Mesendoderm (in vitro differentiated cells): ENCODE measurements at places on chromosomes 16 and 17.

- no peak for DNase-seq
These were observed 100.1 kb downstream of the RAB11FIP4 start for GRCh38 chr17:31491376-31492131.

GRCh38 chr17:40301315-40301714 lies 7.7 kb upstream of the RARA start:
- DNase-seq: peak; percentile 70

- peak; percentile 70 for DNase-seq
These were observed 8.1 kb upstream of the NLRP1 start for GRCh38 chr17:5592382-5592781.

DNA sequence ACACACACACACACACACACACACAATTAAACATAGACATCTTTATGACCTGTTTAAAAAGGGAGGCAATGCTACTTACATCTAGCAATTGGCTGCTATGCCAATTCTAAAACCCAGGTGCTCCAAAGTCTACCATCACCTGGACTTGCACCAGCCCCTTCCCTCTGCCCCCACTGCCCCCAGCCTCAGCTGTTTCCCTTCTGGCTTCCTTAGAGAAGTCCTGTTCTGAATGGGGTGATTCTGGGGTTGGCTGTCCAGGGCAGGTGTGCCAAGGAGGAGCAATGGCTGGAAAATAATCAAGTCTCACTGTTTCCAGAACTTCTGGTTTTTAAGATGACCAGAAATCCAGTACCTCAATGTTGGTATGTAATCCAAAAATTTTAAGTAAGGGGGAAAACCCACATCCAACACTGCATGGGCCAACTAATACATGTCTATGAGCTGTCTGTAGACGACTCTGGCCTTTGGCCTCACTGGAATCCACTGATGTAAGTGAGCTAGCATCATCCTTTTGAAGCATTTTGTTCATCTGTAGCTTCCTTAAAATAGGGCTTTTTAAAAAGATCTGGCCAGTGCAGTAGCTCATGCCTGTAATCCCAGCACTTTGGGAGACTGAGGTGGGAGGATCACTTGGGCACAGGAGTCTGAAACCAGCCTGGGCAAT lies 2.1 kb downstream of the IFT20 start:
- no peak for DNase-seq

DNA sequence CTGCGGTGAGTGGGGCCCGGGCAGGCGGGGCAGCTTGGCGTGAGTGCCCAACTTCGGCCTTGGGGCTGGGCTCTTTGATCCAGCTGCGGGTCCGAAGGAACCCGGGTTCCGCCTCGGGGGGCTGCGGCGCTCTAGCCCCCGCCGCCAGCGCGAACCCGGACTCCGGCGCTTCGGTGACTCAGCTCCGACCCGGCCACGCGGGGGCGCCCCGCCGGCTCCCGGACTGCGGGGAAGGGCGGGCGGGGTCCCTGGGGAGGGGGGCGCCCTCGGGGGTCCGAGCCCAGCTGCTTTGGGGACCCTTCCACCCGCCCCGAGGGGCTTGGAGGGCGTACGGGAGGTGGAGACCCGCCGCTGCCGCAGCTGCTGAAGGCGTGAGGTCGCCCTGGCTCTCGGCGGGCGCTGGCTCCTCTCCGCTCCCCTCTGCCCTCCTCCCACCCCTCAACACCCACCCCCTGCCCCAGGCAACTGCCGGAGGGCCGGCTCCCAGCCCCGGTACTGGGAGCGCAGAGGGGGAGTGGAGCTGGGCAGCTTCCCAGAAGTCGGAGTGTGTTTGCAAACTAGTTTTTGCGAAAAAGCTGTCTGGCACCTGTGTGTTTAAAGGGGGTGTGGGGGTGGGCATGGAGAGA lies 516 bp downstream of the CPNE2 start:
- DNase-seq: peak; percentile 56

- DNase-seq: no peak
These were observed 24.2 kb downstream of the KRT25 start for GRCh38 chr17:40730970-40731369.

- DNase-seq: no peak
These were observed 8.6 kb downstream of the ARHGAP17 start for GRCh38 chr16:25006504-25007056.

DNA sequence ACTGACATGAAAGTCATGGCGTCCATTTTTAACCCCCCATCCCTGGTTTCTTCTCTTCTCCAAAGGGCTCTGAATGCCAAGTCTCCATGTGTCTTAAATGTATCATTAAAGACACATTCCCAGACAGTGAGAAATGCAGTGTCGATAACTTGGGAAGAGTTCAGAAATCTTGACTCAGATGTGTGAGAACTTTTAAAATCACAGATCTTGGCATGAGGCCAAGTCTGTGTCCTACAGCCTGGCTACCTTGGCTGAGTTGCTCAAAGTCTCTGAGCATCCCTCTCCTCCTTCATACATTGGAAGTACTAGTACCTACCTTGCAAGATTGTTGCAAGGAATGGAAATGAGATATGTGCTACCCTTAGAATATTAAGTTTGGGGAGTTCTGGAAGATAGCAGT lies 1046.5 kb upstream of the RBFOX1 start:
- DNase-seq: no peak

- DNase-seq: no peak
These were observed 301.1 kb upstream of the CDH11 start for GRCh38 chr16:65422934-65423333.
